ENCODE measurements at places on chromosomes 4 and X. TPM values are rescaled to one million over a fixed set of nuclear protein-coding genes. Genes with fewer than 3 reads are reported as not detected.

DNA sequence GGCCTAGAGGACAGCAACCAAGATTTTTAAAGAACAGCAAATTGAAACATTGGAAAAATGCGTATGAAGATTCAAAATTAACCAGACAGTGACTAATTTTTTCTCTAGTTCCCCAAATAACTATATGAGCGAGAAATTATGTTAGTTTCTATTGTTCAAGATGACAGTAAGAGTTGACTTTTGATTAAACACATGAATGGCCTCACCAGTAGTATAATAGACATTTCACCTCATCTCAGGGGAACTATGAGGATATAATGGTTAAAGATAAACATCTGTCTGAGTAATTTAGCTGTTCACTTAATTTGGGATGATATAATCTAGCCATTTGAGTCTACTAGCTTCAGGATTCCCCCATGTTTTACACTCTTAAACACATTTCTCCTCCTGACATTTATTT, 380.9 kb upstream of the NWD2 start:
- no peak for DNase-seq

KCNIP4 gene
- total RNA-seq: not detected

GRCh38 chrX:37383313-37383712, 34.1 kb downstream of the PRRG1 start:
- DNase-seq: no peak

TLR3 gene
- 19.7 TPM for total RNA-seq

KANTR gene
- total RNA-seq: 6.9 TPM
